CD4-positive, alpha-beta T cell treated with Interleukin-6 for 4 hours (primary cell): ENCODE measurements at places on chromosomes 11 and 22.

DNA sequence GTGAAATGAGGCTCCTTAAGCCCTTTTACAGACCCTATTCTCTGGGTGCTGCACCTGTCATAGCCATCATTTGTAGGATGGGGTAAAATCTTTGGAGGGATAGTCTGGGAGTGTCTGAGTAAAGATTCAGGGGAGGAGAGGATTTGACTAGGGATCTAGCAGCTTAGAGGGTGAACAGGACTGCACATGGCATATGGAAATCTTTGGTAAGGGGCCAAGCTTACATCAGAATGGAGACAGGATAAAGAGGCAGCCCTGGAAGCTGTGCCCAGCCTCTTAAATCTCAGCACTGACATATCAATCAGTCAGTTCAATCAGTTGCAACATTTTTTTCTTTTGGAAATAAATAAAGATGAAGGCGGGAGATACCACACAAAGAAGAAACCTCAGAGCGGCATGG lies 301.8 kb upstream of the CADM1 start:
- no peak for DNase-seq

DNA sequence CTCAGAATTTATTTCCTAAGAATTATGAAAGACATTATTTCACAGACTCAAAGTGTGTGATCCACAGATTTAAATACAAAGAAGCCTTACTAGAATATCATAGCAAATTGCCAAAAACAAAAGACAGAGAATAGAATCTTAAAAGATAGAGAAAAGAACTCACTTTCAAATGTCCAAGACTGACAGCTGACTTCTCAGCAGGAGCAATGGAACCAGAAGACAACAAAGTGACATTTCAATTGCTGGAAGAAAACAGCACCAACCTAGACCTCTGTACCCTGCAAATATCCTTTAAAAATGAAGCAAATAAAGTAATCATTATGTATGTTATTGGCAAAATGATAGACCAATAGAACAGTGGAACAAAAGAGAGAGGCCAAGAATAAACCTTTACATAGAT lies 109.2 kb downstream of the TTC17 start:
- no peak for DNase-seq

GRCh38 chr11:116200564-116200963 lies 572.2 kb downstream of the BUD13 start:
- DNase-seq: no peak

GRCh38 chr11:78938971-78939370 lies 364.3 kb upstream of the NARS2 start:
- no peak for DNase-seq

DNA sequence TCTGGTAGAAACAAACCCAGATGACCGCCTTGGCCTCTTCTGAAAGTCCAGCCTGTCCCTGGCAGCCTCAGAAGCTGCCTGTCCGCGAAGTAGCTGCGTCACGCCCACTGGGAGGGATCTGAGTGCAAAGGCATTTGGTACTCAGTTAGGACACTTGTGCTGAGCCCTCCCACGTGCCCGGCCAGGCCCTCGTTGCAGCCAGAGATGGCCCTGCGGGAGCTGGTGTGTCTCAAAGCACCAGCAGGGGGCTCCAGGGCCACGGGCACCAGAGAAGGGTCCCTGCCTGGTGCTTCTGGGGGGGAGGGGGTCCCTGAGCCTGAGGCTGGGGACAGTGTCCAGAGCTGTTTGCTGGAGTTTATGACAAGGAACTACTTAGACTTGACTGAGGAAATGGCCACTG lies 5.8 kb downstream of the SELENOO start:
- DNase-seq: no peak

- no peak for DNase-seq
Observed at GRCh38 chr11:47111318-47111804, 65.3 kb downstream of the ARFGAP2 start.

GRCh38 chr11:75583718-75584658 lies 21.9 kb downstream of the SERPINH1 start:
- DNase-seq: no peak

DNA sequence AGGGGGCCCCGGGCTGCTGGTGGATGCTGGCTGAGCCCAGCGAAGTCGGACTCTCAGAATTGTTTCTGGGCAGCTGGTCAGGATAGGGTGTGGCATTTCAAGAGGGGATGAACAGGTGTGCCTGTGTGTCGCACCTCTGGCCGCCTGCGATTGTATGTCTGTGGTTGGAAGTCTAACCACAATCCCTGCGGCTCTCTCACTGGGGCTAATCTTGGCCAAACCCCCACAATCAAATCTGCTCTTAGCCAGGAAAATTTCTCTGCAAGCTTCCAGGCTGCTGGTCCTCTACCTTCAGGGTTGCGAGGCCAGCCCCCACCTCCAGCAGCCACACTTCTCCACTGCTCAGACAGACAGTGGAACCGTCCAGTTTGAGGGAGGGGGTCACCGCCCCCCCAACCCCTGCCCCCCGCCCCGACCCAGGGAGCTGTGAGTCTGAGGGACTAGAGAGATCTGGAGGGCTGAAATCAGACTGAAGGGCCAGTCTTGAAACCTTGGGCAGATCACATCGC lies 953 bp downstream of the ATG16L2 start:
- DNase-seq: no peak

- DNase-seq: no peak
Observed at GRCh38 chr11:97732011-97732632, 1288.6 kb upstream of the CNTN5 start.
